Lower lobe of right lung (tissue), 2 donors: ENCODE measurements at places on chromosomes 7 and 10. TPM values are rescaled to one million over a fixed set of nuclear protein-coding genes. Genes with fewer than 3 reads are reported as not detected.

- DNase-seq, result no peak
Measured at GRCh38 chr7:41054960-41055661, 647.8 kb downstream of the INHBA start.

GRCh38 chr7:80581486-80582260, 56.8 kb upstream of the CD36 start:
- DNase-seq, result no peak

DNA sequence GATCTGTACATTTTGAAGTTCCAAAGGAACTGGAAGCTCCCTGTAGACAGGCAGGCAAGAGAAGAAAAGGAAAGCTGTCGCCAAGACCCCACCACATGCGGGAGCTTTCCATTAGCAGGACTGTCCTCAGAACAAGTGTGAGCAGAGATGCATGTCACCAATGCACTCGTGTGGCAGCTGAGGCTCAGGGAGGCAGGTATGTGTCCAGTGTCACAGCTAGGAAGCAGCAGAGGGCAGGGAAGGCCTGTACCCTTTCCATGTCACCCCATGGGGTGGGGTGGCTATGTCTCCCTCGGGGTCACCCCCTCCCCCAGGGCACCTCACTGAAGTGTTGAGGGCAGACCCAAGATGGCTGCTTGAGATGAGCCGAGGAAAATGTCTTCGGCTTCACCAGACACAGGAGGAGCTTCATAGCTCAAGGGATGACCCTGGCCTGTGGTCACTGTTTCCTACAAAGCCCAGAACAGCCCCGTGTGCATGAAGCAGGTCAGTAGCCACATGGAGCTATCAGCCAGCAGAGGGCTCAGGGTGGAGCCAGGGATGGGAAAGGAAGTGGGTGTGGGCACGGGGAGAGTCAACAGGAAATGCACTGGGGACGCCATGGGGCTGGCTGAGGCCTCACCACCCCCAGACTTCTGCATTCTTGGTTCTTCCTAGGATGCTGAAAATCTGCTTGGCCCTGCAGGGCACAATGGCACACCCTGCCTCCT, 96.6 kb downstream of the FAM53B start:
- DNase-seq, result peak; percentile 89

- DNase-seq, result no peak
Measured at GRCh38 chr7:109062798-109063197, 493.1 kb downstream of the DNAJB9 start.

DNA sequence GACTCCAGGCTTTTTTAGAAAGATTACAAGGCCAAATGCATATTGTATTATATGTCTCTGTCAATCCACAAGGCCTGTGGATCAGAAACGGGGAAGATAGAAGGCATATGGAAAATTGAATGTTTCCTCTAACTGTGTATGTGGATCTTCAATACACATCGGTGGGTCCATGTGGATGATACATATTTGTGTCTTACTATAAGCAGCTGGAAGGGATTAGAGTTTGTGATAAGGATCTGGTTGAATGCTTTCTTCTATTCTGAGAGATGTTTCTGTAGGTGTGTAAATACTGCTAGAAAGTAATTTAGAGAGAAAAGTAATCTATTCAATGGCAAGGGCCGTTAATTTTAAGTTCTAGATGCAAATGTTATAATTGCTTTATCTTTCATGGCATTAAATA, 137.8 kb upstream of the AKR1E2 start:
- DNase-seq, result no peak

GRCh38 chr7:65896279-65896870, 23.5 kb downstream of the VKORC1L1 start:
- DNase-seq, result no peak

- no peak for DNase-seq
Measured at GRCh38 chr7:140719721-140720120, 23.2 kb downstream of the NDUFB2 start.

DNA sequence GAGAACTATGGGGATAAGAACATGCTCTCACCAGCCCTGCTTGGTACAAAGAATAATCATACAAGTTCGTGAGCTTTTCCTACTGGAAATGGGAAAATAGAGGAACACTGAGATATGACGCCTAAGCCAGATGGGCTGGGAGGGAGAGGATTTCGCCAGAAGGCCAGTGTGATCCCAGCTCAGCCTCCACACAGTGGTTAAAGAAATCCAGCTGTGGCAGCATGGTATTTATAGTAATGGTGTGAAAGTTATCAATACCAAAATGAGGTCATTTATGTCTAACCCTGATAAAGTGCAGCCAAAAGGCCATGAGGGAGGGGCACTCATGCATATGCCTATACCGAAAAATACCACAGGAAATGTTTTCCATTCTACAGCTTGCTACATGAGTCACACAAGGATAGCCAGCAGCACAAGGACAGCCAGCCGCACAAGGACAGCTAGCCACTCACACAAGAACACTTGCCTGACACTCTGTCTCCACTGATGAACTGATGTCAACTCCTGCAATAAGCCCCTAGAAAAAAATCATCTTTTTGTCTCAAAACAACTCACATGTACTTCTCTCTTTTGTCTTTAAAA, 49.4 kb downstream of the FRMPD2 start:
- no peak for DNase-seq

GRCh38 chr7:151518105-151518946, 1.4 kb downstream of the RHEB start:
- peak; percentile 66 for DNase-seq

DNA sequence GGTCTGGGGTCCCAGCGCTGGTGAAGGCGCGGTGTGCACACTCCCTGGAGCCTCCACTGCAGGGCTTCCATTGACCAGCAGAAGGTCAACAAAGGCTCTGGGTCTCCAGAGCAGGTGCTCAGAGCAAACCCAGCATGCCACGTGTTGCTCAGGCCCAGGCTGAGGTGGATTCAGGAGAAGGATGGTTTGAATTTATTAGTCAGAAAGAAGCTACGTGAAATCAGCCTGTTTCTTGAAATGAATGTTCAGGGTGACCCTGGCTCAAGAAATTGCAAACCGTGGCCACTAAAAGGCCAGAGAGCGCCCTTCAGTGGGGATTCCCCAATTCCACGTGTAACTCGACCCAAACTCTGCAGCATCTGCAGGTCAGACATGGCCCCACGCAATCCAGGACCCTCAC, 82.7 kb upstream of the PFKP start:
- no peak for DNase-seq

- DNase-seq, result no peak
Measured at GRCh38 chr7:153100691-153101237, 341.2 kb downstream of the ACTR3B start.

- no peak for DNase-seq
Measured at GRCh38 chr10:74067373-74068352, 69.7 kb downstream of the VCL start.

DNA sequence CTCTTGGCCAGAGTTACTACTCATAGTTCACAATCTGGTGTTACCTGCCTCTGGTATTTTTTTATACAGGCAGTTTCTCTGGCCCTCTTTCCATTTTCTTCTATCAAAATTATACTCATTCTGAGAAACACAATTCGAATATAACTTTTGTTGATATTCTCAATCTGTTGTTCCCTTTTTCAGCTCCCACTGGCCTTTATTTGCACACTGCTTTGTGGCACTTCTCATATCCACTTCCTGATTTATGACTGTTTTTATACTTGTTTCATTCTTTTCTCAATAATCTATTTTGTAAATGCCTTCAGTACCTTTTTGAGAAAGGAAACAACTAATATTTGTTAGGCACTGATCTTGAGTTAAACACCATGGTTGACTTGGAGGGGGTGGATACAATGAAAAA, 93.8 kb upstream of the HDAC9 start:
- no peak for DNase-seq

GRCh38 chr7:28705350-28705749, 252.8 kb downstream of the TRIL start:
- no peak for DNase-seq

GRCh38 chr7:110771717-110772116, 319.2 kb upstream of the LRRN3 start:
- no peak for DNase-seq

The NUTM2A gene
- total RNA-seq, result 2.3 TPM

The NKX1-2 gene
- total RNA-seq, result not detected

The C10orf53 gene
- total RNA-seq, result not detected

The GPRIN2 gene
- 42.1 TPM for total RNA-seq

The TEX47 gene
- not detected for total RNA-seq

The VIM gene
- total RNA-seq, result 1,797 TPM
